ENCODE measurements at places on chromosomes 12 and 14. TPM values are rescaled to one million over a fixed set of nuclear protein-coding genes. Genes with fewer than 3 reads are reported as not detected.

TULP3 gene
- total RNA-seq: 23.9 TPM

TAS2R30 gene
- 17.0 TPM for total RNA-seq

PSMC1 gene
- total RNA-seq: 139 TPM

DNA sequence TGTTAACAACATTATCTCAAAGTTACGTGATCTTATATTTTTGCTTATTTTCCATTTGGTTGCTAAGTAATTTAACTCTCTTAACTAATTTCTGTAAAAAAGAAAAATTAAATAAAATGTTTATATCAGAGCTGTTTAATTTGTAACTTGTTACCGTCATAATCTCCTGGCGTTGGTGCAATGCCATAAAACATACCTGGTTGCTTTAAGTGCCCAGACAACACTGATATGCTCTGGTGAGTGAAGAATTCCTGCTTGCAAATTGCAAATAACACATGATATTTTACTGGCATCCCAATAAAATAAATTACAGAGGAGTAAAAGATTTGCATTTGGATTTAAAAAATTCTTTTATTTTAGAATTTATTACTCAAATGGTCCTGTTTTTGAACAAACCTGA, 640.1 kb upstream of the MIS18BP1 start:
- DNase-seq: no peak

GRCh38 chr12:14188744-14189143, 176.7 kb upstream of the ATF7IP start:
- DNase-seq: no peak

- no peak for DNase-seq
Measured at GRCh38 chr12:79402606-79403005, 288.2 kb downstream of the PAWR start.
